SJCRH30 (cell line): ENCODE measurements at places on chromosomes 1 and 21. TPM values are rescaled to one million over a fixed set of nuclear protein-coding genes. Genes with fewer than 3 reads are reported as not detected.

Gene OR10Z1
- not detected in 2 replicates for total RNA-seq

Gene NEXN
- 6.9 and 9.0 TPM in 2 replicates for total RNA-seq

Gene PLA2G2D
- not detected in 2 replicates for total RNA-seq

Gene FHAD1
- 1.7 and 2.3 TPM in 2 replicates for total RNA-seq

Gene IBA57
- total RNA-seq: 4.4 and 5.6 TPM in 2 replicates

Gene MLLT11
- total RNA-seq: 14.9 and 15.7 TPM in 2 replicates

Gene S100A7A
- not detected in 2 replicates for total RNA-seq

Gene KCNJ15
- total RNA-seq: not detected in 2 replicates

Gene BLZF1
- 13.9 and 20.4 TPM in 2 replicates for total RNA-seq

Gene CD101
- total RNA-seq: 1.7 and 2.3 TPM in 2 replicates

Gene PTAFR
- total RNA-seq: 0.04 TPM in 1 of 2 replicates, not detected in the other
